Activated CD4-positive, alpha-beta T cell treated with anti-CD3 and anti-CD28 coated beads, Interleukin-2, amount 10 ng/mL, durations not matched to agents 7 days and 5 days (primary cell): ENCODE measurements at places on chromosomes 5 and 9.

GRCh38 chr9:77464661-77465060, 183.5 kb downstream of the GNA14 start:
- DNase-seq, result no peak

DNA sequence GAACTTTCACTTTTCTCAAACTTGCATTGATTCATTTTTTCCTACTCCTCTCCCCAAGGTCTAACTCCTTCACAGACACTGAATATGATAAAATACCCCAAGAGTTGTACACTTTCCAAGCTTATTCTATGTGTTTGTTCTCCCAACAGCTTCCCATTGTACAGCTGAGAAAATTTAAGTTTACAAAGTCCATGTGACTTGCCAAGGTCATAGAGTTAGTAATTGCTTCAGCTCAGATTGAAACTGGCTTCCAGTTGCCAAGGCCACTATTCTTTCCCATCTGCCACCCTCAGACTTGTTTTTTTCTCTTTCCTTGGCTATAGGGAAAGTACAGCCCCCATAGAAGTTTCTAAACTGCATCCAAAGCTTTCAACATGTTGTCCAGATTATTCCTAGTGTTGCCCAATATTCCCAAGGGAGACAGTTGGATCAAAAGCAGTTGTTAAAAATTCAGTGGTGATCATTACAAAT, 34.8 kb downstream of the TNFSF8 start:
- DNase-seq, result no peak

- no peak for DNase-seq
Observed at GRCh38 chr5:133293960-133294359, 242.1 kb downstream of the HSPA4 start.

DNA sequence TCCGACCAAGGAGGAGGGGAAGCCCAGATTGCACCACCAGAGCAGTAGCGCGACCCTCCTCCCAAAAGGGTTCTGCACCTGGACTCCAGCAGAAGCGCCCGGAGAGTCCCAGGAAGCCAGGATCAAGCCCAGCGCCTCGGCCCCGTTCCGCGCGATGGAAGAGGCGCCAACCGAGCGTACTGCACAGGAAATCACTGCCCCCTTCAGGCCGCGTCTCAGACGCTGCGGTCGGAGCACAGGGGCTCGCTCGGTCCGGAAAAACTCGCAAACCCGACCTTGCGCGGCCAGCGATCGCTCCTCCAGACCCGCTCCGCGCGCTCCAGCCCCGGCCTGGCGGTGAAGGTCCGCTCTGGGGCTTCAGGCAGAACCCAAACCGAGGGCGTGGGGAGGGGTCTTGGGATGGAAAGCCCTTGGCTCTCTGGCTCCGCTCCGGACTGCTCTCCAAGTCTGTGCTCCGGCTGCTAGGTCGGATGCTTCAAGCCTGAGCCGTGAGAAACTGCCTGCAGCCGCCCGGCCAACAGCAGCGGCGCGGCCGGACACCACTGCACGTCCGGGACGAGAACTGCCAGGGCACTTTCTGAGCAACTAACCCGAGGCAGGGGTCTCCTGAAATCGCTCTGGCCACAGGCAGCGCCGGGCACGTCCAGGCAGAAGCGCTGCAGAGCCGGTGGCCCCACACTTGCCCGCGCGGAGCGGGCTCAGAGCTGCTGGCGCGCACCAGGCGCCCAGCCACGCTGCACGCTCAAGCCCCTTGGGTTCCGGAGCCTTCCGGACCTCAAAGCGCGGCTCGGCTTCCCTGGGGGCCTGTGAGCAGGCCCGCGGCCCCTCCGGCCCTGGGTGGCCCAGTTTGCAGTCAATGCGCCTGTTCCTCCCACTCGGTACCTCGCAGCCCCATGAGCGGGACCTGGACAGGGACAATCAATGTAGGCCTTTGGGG, 1.3 kb downstream of the GABBR2 start:
- peak; percentile 10 for DNase-seq

DNA sequence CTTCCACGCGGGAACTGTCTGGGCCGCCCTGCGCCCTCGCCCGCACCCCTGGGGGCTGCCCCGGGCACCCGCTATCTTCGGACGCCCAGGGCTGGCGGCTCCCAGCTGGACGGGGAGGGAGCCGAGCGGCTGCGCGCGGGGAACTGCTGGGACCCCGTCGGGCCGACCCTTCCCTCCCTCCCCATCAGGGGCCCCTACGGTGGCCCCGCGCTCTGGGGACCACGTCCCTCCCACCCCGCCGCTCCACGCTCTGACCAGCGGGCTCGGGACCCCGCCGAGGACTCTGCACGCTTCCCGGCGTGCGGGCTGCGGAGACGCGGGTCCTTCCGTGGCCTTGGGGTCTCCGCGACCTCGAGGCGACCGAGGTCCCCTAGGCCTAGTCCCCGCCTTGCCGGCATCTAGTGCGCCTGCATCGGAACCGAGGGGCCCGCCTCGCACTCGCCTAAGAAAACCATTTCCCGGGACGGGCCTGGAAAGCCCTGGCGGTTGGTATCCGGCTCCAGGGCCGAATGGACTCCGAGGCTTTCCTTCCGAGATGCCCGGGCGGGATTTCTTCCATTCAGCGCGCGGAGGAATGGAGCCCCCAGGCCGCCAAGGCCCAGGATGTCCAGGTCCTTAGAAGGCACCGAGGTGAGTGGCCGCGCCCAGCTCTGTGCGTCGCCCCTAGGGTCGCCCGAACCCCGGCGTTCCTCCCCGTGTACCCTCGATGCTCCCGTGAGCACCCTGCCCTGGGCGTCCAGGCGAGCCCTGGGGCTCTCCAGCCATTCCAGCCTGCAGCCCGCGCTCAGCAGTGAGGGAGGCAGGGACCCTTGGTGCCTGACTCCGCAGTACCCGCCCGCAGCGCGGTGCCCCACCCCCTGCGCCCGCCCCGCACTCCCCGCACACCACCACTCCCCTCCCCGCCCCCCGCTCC, 705 bp upstream of the SLC6A3 start:
- no peak for DNase-seq

- no peak for DNase-seq
Observed at GRCh38 chr9:86500031-86500430, 145.8 kb upstream of the TUT7 start.

DNA sequence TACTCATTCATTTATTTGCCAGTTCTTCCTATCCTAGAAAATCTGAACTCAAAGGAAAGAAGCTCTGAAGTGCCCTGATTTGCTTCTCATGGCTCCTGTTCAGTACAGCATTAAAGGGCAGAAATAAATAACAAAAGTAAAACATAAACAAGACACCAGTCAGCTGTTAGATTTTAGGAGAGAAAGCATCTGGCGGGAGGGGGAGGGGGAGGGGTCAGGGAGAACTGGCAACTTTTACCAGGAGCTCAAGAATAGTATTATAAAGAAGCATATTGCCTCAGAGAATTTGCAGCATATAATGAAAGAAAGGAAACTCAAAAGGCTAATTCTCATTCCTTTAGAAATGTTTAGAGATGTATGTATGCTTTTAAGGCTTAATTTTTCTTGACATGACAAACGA, 68.1 kb downstream of the SEMA6A start:
- DNase-seq, result no peak

- no peak for DNase-seq
Observed at GRCh38 chr5:109365653-109366052, 44.1 kb downstream of the PJA2 start.

- DNase-seq, result no peak
Observed at GRCh38 chr9:122580360-122580759, 2.8 kb downstream of the OR1L8 start.

DNA sequence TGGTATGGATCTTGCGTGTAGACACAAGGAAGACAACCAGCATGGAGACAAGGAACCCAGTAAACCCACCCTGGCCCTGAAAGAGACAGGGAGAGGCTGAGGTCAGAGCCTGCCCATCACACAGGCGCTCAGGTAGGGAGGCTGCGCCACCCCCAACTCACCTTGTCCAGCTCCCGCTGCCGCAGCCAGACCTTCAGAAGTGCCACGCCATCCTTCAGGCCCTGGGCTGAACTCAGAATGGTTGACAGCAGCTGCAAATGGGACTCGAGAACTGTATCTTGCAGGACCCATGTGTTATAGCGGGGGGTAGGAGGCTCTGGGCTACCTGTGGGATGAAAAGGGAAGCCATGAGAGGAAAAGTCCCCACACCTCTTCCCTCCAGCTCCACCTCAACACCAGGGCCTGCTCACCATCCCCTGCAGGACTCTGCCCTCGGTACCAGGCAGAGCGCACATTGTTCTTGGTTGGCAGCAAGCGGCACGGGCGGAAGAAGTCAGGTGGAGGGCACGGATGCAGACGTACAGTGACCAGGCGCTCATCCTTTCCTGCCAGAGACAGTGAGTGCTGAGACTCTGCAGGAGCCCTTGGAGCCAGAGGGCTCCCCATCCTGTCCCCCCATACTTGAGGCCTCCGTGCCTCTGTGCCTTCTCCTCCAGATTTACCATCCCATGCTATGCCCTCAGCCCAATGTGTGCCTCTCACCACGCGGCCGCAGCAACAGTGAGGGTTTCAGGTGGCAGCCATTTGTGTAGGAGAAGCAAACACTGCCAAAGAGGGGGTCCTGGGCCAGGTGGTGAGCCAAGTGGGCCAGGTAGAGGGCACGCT, 4.7 kb downstream of the NOL6 start:
- DNase-seq, result no peak

DNA sequence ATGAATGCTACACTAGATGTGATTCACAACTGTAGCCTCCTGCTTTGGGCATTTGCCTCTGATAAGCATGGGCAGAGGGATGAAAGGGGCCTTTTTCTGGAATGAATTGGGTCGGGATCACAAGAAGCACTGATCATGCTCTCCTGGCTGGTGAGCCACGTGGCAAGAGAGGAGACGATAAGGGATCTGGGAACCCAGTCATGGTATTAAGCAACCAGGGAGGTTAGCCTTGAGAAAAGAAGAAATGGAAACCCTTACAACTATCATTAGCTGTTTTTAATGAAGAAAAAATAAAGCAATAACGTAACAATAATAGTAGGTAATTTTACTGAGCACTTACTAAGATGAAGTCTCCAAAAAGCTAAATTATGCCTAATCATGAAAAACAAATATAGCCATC, 50.0 kb upstream of the RAI14 start:
- DNase-seq, result no peak

GRCh38 chr9:82677086-82677485, 385.9 kb downstream of the RASEF start:
- no peak for DNase-seq

- DNase-seq, result no peak
Observed at GRCh38 chr9:87671925-87672324, 54.0 kb upstream of the CTSL start.

- DNase-seq, result no peak
Observed at GRCh38 chr9:107883496-107884124, 394.0 kb upstream of the KLF4 start.

DNA sequence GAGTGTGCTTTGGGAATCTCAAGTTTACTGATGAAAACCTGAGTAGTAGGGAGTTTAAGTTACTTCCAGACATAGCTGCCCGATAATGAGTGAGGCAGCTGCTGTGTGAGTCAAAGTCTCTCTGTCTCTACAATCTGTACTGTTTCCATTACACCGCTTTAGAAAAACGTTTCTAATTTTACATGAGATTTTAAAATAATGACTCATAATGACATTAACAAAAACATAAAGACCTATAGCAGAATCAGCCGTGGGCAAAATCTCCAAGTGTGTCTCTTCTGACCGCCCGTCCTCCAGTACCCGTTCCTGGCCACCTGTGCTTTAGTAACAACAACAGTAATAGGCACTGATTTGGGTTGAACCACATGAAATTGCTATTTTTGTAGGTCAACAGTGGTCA, 69.6 kb upstream of the PRRC1 start:
- no peak for DNase-seq

- no peak for DNase-seq
Observed at GRCh38 chr5:51860532-51861018, 477.3 kb downstream of the ISL1 start.

DNA sequence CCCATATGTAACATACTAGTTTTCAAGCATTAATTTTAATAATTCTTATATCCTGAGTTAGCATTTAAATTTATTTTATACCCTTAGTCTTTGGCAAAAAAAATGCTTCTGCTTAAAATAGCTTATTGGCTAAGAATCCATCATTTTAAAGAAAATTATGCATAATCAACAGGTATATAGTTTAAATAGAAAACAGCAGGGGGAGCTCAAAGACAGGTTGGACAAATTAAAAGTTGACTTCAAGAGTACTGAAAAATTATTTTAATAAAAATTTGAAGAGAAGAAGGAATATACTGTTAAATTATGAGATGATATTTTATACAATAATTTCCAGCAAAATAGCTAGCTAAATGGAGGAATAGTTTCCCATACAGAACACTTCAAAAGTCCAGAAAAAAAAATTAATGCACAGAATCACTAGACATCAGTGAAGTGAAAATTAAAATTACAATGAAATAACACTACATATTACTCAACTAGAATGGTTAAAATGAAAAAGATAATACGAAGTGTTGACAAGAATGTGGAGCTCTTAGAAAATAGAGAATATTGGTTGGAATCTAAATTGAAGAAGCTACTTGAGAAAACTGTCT, 387.1 kb downstream of the PDE4D start:
- DNase-seq, result no peak

DNA sequence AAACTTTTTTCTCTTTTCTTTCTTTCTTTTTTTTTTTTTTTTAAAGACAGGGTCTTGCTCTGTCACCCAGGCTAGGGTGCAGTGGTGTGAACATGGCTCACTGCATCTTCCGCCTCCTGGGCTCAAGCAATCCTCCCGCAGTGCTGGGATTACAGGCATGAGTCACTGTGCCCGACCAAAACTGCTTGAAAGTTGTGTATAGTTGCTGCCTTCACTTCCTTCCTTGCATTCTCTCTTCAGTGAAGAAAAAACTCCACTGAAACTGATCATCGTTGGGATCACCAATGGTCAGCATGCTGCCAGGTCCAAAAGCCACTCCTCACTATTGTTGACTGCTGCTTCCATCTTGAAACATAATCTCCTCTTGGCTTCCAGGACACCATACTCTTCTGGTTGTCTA, 66.6 kb upstream of the CTNNA1 start:
- no peak for DNase-seq

GRCh38 chr5:64165160-64165499, 513 bp upstream of the RNF180 start:
- no peak for DNase-seq

DNA sequence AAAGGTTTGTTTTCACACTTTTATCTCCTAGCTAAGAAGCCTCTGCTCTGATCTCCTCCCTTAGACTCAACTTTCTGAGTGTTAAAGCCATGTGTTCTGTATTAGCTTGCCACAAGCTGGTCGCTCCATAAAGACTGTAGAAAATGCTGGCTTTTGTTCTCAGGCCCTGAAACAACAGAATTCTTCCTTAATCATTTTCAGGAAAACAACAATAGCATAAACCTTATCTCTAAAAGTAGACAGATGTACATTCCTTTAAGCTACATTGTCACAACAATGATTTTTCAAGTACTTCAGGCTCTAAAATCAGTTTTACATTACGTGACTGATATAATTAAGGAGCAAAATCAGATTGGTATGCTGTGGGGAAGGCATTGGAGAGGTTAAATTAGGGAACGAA, 41.9 kb downstream of the VCAN start:
- DNase-seq, result no peak

- DNase-seq, result no peak
Observed at GRCh38 chr5:42811591-42812446, at the start of gene SELENOP. Gene SELENOP, minus strand, starts transcription at chr5:42811892. Its CDS starts 3,539 bp downstream, at chr5:42808353.
